ENCODE measurements at places on chromosomes 3 and 15.

- DNase-seq, result no peak
Observed at GRCh38 chr3:41180396-41180795, 18.9 kb upstream of the CTNNB1 start.

- DNase-seq, result no peak
Observed at GRCh38 chr3:128471720-128472119, 5.0 kb upstream of the DNAJB8 start.

DNA sequence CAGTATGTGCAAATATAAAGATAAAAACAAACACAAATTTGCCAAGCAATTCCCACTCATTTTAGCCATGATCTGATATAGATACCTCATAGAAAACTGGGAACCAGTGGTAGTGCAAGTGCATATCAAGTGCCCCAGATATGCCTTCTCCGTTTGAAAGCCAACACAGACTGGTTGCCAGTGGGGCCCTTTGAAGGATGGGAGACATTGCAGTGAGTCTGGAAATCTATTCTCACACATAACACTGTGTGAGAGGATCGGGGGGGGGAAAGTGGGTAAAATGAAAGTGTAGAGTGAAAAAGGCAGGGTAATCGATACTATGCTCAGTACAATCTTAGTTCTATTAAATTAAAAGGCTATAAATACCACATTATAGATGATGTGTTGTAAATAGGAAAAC, 83.0 kb downstream of the CBLB start:
- DNase-seq, result no peak

GRCh38 chr15:90003736-90004135, 2.6 kb downstream of the ZNF710 start:
- DNase-seq, result no peak

- DNase-seq, result no peak
Observed at GRCh38 chr3:37945156-37945806, 45.3 kb upstream of the VILL start.

All from urinary bladder (tissue), 4 donors.